ENCODE measurements at places on chromosomes 12 and 14.

DNA sequence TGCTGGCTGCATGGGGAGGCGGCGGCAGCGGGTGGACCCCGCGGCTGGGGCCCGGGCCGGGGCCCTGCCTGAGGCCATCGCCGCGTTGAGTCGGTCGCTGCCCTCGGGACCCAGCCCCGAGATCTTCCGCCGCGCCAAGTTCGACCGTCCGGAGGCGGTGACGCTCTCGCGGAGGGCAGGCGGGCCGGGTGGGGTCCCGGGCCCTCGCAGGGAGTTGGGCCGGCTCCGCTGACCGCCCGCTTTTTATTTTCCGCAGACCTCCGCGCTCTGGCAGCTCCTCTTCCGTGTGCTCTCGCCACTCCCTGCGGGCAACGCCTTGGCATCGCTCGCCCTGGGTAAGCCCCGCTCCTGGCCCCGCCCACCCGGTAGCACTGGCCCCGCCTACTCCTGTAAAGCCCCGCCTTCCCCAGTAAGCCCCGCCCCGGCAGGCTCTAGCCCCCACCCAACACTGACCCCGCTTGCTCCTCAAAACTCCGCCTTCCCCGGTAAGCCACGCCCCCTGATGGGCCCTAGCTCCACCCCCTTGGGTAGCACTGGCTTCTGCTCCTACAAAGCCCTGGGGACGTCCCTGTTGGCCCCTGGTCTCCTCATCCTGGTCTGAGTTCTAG lies 424 bp downstream of the TEDC1 start:
- DNase-seq = peak; percentile 82

- no peak for DNase-seq
These were observed 99.7 kb downstream of the FGD4 start for GRCh38 chr12:32499048-32499447.

DNA sequence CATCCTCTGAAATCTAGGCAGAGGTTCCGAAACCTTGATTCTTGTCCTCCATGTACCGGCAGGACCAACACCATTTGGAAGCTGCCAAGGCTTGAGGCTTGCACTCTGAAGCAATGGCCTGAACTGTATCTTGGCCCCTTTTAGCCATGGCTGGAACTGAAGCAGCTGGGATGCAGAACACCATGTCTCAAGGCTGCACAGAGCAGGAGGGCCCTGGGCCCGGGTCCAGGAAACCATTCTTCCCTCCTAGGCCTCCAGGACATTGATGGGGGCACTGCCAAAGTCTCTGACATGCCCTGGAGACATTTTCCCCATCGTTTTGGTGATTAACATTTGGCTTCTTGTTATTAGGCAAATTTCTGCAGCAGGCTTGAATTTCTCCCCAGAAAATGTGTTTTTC lies 198.7 kb downstream of the EFCAB11 start:
- no peak for DNase-seq

DNA sequence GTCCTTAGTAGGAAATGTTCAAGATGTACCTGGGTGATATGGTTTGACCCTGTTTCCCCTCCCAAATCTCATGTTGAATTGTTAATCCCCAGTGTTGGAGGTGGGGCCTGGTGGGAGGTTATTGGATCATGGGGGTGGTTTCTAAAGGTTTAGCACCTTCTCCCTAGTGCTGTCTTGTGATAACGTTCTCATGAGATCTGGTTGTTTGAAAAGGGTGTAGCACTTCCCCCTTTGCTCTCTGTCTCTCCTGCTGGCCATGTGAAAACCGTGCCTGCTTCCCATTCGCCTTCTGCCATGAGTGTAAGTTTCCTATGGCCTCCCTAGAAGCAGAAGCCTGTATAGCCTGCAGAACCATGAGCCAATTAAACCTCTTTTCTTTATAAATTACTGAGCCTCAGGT lies 353.0 kb upstream of the SFSWAP start:
- DNase-seq = no peak

DNA sequence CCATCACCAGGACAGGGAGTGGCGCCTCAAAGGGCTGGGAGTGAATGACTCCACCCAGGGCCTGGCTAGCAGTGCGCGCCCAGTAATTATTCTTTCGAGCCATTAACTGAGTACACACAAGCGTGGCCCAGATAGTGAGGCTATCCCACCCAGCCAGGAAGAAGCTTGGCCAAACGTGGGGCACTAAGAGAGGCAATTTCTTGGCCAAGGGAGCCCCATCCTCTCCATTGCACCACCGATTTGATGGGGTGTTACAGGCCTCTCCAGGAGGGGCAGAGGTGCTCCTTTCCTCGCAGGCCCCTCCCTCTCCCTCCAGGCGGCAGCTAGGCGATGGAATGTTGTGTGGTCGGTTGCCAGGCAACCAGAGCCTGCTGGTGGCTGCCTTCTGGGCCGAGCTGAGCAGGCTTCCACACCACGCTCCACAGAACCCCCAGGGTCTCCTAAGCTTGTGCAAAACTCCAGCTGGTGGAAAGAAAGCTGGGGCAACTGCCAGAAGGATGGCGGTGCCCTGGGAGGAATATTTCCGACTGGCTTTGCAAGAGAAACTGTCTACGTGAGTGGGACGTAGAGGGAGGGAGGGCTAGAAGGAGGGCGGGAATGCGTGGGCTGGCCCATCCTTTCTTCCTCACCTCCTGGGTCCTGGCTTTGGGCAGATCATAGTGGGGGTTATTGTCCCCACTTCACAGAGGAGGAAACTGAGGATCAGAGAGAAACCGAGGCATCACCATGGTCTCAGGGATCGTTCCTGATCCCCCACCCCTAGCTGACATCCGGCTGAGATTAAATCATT lies at the start of gene CFAP73:
Gene CFAP73, plus strand, starts transcription at position 364 of the 790 bp plus-strand sequence. Its CDS starts 134 bp downstream, at position 498.
- DNase-seq = no peak

DNA sequence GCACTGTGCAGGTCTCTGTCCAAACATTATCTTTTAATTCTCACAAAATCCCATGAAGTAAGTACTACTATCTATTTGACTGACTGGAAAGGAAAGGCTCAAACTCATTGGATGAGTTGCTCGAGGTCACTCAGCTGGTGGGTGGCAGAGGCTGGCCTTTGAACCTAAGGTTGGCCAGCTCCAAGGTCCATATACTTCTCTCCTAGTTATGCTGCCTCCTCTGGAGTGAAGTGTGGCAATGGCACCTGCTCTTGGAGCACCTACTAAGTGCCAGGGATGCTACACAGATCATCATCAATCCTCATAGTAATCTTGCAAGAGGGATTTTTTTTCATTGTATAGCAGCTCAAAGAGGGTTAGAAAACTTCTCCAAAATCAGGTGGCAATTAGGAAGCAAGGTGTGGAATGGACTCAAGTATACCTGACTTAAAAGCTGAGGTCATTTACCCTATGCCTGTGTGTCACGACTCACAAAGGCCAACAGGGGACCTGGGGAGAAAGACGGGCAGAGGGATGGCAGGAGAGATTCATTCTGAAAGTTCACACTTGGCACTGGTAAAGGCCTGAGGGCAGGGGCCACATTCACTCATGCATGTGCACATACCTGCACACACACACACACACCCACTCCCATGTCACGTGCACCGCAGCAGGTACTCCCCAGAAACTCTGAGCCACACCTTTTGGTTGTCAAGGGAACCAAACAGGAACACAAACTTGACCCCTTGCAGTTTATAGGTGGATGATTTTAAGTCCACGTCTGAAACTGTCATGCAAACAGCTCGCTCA lies 146.4 kb downstream of the FOXN3 start:
- DNase-seq = no peak

GRCh38 chr14:29156096-29156495 lies 389.5 kb downstream of the FOXG1 start:
- no peak for DNase-seq

GRCh38 chr14:94764573-94764972 lies 5.3 kb downstream of the GSC start:
- DNase-seq = no peak

GRCh38 chr12:7989827-7990491 lies 42.6 kb upstream of the FOXJ2 start:
- DNase-seq = peak; percentile 50

GRCh38 chr14:23068789-23069412 lies 11.6 kb upstream of the CDH24 start:
- DNase-seq = peak; percentile 70

DNA sequence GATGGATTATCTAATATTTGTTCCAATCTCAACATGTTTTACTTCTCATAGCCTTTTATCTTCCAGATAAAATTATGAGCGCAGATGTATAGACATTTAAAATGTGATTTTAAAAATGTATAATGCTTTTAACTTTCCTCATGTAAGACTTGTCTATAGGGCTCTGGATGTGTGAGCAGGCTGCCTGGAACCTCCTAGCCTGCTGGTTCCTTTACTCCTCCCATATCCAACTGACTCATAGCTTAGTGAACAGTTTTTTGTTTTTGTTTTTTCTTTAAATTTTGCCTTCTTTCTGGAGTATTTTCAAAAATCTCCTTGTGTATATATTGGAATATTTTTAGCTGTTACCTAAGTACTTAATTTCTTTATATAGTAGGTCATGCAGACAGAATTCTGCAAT lies 115.4 kb downstream of the PDE3A start:
- no peak for DNase-seq

GRCh38 chr12:131808744-131809371 lies 19.3 kb upstream of the MMP17 start:
- DNase-seq = no peak

GRCh38 chr14:61872452-61872851 lies 110.2 kb downstream of the SNAPC1 start:
- no peak for DNase-seq

DNA sequence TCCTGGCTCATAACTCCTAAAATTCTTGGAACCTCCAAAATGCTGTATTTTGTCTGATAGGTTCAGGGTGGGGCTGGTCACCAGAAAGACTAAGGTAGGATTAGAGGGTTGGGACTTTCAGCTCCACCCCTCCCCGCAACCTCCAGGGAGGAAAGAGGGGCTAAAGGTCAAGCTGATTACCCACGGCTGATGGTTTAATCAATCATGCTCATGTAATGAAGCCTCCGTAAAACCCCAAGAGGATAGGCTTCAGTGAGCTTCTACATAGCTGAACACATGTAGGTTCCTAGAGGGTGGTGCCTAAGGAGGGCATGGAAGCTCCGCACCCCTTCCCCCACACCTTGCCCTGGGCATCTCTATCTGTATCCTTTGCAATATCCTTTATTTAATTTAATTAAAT lies 60.0 kb downstream of the DGLUCY start:
- no peak for DNase-seq

DNA sequence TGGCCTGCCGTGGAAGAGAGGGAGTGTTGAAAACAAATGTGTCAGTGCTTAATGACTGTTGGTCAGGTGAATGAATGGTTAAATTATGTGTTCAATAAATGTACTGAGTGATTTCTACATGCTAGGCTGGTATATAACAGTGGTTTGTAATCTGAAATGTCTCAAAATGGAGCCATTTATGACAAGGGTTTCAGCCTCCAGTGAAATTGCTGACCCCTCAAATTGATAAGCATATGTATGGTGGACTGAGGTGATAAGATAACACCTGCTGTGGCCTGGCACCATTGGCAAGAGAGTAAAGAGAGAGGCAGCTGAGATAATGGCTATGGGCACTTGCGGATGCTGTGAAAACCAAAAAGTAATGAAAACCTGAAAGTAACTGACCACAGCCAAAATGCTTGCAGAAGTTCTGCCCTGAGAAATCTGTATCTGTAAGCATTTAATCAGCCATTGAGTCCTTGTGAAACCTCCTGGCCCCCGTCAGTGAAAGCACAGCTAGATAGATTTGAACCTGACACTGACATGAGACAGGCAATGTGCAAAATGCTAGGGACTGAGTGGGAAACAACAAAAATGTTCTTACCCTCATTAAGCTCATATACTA lies 1.4 kb upstream of the BCAT1 start:
- DNase-seq = no peak

- no peak for DNase-seq
These were observed 44.6 kb upstream of the FAR2 start for GRCh38 chr12:29104516-29104915.

- DNase-seq = no peak
These were observed 27.6 kb upstream of the NOS1 start for GRCh38 chr12:117388951-117389446.

Data from activated T-cell treated with anti-CD3 and anti-CD28 coated beads for 24 hours (primary cell).